Activated CD4-positive, alpha-beta T cell treated with anti-CD3 and anti-CD28 coated beads, Interleukin-2, amount 50 U/mL, for 1 hour (primary cell): ENCODE measurements at places on chromosomes 12 and 14.

DNA sequence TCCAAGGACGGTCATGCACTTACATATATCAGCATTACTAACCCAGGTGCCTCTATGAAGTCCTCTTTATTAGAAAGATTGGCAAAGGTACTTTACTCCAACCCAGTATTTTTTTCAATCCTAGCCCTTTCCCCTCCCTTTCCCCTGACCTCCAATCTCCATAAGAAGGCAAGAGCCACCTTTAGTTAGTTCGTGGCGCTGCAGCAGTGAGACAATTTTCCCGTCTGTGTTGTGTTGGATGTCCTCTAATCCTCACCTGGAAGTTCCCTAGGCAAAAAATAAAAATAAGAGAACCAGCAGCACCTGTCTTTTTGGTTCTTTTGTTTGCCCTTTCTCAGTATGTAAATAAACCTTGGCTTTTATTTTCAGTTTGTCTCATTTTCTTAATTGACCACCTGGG, 439.6 kb upstream of the LRFN5 start:
- no peak for DNase-seq

DNA sequence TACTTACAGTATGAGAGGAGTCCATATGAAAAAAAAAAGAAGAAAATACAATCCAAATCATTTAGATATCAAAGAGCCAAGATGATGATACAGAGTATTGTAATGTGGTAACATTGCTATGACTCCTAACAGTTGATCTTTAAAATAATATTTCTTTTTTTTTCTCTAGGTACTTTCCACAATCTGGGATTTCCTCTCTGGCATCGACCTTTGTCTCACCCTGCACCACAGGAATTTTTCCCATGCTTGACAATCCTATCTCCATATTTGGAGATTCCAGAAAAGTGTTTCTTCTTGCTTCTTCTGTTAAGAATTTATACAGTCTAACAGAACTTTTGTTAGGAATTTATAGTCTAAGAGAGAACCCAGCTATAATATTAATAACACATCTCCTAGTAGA, 184.4 kb downstream of the ITPR2 start:
- no peak for DNase-seq

- DNase-seq, result no peak
These were observed 15.6 kb downstream of the ZBTB39 start for GRCh38 chr12:56990648-56991318.

DNA sequence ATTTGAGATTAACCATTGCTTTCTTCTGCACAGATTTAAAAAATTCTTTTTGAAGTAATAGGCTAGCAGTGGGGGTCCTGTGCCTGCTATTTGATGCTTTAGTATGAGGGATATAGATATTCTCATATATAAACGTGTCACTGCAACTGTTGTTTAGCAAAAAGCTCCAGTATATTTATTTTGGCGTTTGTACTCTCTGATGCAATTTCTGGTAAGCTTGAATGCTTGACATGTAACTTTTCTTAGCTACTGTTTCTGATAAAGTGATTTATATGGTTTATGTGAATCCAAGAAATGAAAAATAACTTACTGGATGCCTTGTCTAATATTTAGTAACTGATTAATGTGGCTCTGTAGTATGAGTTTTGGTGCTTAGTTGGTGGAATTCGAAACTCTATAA, 77.1 kb downstream of the TTLL5 start:
- no peak for DNase-seq

- DNase-seq, result peak; percentile 59
These were observed 181.9 kb downstream of the PRKCH start for GRCh38 chr14:61503167-61503801.

GRCh38 chr12:104288635-104289274, 14.8 kb upstream of the EID3 start:
- peak; percentile 81 for DNase-seq

- DNase-seq, result no peak
These were observed 6.7 kb upstream of the KRT86 start for GRCh38 chr12:52267699-52268098.

GRCh38 chr12:66428261-66428660, 126.0 kb downstream of the HELB start:
- DNase-seq, result no peak

DNA sequence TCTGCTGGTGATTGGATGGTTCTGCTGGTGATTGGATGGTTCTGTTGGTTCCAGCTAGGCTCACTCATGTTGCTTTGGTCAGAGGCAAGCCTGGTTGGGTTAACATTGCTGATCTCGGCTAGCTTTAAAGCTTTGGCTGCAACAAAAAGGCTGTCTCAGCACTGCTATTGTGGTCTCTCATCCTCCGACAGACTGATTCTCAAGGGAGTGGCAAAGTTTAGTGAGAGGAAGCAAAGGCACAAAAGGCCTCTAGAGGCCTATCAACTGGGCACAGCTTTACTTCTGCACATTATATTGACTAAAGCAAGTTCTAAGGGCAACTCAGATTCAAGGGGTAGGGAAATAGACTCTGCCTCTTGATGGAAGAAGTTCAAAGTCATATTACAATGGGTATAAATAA, 84.7 kb upstream of the LGR5 start:
- no peak for DNase-seq

GRCh38 chr14:38786921-38787320, 316.1 kb downstream of the SEC23A start:
- DNase-seq, result no peak

GRCh38 chr12:124041907-124042306, 68.9 kb downstream of the ZNF664 start:
- no peak for DNase-seq

GRCh38 chr12:91744597-91744996, 401.0 kb downstream of the BTG1 start:
- DNase-seq, result no peak

GRCh38 chr14:96752125-96752524, 45.1 kb upstream of the VRK1 start:
- no peak for DNase-seq
